ENCODE measurements at places on chromosomes 5 and 9.

DNA sequence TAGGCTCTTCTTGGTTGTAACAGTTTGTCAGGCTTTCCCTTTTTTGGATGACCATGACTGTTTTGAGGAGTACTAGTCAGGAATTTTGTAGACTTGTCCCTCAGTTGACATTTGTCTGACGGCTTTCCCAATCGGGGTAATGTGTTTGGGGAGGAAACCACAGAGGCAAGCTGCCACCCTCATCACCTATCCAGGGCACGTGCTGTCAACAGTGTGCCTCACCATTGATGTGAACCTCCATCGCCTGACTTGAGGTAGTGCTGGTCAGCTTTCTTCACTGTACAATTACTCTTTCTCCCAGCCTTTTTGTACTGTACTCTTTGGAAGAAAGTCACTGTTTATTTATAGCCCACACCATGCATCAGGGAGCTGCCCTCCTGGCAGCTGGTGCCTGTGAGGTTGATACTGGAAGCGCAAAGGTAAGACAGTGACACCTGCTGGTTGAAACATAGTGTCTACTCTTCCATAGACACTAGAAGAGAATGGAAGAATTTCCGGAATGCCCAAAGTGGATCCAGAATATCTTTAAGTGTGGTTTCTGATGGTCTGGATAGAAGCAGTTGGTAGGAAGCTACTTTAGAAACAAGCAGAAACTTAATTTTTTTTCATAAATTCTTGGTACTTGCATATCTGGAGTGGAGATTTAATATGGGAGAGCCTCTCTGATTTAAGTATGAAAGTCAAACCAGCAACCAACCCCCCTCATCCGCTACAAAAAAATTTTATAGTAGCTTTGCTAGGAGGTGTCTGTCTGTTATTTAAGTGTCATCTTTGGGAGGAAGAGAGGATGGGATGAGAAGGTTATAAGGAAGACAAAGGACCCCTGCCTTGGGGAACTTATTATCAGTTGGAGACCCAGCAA is 69.3 kb downstream of the SNX30 start:
- DNase-seq: peak; percentile 71

- DNase-seq: no peak
These were observed 58.6 kb downstream of the GCNT4 start for GRCh38 chr5:74993743-74994142.

- DNase-seq: peak; percentile 84
These were observed 177.1 kb downstream of the CPLANE1 start for GRCh38 chr5:37071901-37072581.

DNA sequence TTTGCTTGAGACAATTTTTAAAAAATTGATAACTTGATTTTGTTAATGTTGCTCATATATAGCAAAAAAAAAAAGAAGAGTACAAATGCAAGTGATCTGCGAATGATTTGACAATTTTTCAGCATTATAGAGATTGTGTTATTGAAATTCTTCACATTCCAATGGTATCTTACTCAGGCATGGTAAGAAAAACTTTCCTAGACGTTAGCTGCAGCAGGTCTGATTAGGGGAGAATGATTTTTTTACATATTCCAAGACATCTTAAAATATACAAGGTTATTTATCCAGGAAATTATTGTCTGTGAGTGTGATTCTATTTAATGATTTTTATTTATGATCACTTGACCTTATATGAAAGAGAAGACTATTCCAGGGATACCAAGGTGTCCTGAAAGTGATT is 361.9 kb downstream of the MAT2B start:
- peak; percentile 54 for DNase-seq

DNA sequence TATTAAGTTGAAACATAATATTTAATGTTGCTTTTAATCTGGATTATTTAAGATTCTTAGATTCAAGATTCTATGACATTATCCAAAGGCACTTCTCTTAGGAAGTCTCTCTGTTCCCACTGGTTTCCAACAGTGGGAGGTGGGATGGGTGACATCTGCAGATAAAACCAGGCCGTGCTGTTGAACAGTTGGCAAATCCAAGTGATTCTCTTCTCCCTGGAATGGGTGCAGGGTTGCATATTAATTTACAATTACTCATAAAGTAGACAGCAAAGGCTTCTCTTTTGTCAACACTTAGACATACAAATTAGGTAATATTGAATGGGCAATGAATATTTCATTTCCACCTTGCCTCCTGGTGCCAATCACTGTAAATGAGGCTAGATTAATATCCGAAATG is 233.7 kb upstream of the IL12B start:
- no peak for DNase-seq

DNA sequence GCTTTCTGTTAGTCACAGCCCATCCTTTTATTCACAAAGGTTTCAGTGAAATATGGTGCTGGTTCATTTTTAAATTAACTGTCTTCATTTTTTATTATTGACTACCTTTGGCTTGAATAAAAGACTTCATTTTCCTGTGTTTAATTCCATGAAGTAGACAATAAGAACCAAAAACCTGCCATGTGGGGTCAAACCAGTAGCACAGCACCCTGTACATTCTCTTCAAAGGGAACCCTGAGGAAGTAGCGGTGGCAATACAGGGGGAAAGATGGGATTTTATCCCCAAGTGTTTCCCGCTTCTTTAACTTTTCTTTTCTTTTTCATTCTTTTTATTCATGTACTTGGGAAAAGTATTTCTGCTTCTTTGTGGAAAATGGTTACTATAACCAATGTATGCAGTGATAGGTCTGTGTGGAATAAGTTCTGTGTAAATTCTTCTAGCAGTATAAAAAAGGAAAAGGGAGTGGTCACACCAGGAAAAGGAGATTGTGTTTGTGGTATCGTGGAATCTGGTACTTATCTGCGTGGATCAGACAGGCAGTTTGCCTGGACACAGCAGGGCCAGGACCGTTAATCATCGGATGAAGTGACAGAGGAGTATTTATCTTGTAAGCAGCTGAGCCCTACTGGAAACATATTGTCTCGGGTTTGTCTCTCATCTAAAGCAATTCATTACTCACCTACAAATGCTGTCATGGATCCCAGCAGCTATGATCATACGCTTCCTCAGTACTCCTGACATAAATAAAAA is 94.2 kb downstream of the PPIC start:
- peak; percentile 27 for DNase-seq

DNA sequence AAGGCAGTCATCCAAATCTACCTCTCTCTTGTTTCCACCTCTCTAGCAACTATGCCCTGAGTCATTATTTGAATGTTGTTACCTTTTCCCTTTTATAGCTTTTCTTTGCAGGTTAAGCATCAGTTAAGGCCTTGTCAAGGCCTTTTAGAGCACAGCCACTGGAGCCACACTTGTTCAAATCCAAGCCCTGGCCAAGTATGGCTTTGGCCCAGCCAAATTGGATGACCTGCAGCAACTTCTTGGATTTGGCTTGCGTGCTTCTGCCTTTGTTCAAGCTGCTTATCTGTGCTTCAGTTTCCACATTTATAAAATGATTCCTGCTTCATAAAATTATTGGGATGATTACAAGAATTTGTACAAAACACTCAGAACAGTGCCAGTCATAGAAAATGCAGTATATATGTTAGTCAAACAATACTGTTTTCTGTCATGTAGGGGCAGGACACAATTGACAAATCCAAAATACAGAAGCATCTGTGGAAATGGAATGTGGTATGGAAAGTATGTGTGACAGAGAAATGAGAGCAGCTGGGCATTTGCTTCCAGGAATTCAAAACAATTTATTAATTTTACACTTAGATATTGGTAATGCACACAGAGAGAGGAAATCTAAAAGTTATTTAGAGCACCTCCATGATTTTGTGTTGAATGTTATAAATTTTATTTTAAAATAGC is 17.9 kb upstream of the RLN1 start:
- no peak for DNase-seq

- DNase-seq: peak; percentile 29
These were observed 132.3 kb upstream of the SLIT3 start for GRCh38 chr5:169433221-169433651.

GRCh38 chr5:143355710-143356109 is 47.8 kb downstream of the NR3C1 start:
- DNase-seq: peak; percentile 94

- no peak for DNase-seq
These were observed 98.4 kb upstream of the CPLX2 start for GRCh38 chr5:175772747-175773533.

- no peak for DNase-seq
These were observed 180.5 kb downstream of the PIK3R1 start for GRCh38 chr5:68395926-68396511.

GRCh38 chr9:74281674-74282073 is 215.5 kb upstream of the RORB start:
- no peak for DNase-seq

Measured in fibroblast of skin of right biceps (primary cell).